ENCODE measurements at places on chromosomes 3 and 15. TPM values are rescaled to one million over a fixed set of nuclear protein-coding genes. Genes with fewer than 3 reads are reported as not detected.

- peak; percentile 46 for DNase-seq
Measured at GRCh38 chr3:31892916-31893573, 88.0 kb downstream of the OSBPL10 start.

- DNase-seq: no peak
Measured at GRCh38 chr3:185960522-185961288, 22.9 kb upstream of the TRA2B start.

GRCh38 chr3:35067750-35068149 lies 571.6 kb upstream of the ARPP21 start:
- no peak for DNase-seq

GRCh38 chr15:75694241-75695182 lies 18.1 kb downstream of the CSPG4 start:
- DNase-seq: peak; percentile 99

DNA sequence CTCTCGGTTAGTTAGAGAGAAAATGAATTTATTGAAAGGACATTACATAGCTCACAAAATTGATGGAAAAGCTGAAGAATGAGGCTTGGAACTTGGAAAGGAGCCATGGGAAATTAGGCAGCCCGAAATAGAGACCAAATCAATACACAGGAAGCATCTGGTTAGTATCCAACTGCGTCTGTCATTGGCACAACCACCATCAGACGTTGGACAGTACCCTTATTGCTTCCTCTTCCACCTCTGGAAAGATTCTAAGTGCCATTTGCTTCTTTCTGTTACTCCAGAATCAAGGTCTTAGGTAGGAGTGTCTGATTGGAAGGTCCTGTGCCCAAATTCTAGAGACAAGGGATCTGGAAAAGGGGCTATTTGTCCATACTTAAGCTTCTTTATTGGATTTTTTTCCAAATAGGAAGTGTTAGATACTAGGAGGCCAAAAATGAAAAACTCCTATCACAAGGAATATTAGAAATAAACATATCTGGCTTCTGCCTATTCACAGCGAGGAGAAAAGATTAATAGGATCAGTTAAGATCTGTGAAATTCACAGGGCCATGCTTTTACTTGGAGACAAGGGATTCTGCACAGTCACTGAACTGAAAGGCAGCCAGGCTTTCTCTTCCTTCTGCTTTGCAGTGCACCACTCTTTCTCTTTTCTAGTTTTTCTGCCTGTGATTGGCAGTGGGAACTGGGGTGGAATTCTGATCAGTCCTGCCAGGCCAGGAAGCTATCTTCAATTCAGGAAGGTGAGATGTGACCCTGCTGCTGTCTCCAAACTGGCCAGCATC lies 10.7 kb upstream of the HACD2 start:
- DNase-seq: no peak

GRCh38 chr3:38555926-38556325 lies 59.8 kb downstream of the EXOG start:
- DNase-seq: no peak

DNA sequence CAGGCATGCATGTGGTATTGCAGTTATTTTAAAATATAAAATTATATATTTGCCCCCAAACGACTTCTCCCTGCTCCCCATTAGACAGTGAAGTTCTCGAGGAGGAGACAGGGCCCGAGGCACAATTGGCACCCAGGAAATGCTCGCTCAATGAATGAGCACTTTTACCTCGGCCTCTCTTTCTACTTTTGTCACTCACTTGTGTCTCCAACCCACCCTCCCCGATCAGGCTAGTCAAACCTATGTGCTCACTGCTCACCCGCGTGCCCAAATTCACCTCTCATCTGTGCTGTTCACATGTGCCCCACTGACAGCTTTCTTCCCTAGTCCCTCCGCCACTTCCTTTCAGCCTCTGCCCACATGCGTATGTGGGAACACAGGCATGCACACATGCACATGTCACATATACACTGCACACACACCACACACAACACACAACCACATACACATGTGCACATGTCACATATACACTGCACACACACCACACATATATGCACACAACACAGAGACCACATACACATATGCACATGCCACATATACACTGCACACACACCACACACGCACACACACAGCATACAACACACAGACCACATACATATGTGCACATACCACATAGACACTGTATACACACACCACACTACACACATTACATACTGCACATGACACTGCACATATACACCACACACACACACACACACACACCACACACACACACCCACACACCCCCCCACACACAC lies 46.3 kb upstream of the DLG1 start:
- no peak for DNase-seq

DNA sequence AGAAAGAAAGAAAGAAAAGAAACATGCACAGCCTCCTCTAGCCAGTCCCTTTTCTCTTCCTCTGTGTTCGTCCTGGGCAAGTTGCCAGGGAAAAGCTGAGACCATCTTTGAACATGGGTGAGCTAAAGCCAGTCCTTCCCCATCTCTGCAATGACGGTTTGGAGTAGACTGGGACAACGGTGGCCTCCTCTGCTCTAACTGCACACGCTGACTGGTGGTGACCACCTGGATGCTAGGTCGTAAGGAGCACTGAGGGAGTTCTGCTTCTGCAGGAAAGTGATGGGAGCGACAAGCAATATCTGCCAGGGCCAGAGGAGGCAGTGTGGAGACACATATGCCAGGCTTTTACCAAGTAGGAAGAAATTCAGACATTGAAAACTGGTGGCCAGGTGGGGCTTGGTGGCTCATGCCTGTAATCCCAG lies 111.7 kb downstream of the NUP210 start:
- peak; percentile 11 for DNase-seq

IL5RA gene
- not detected for total RNA-seq

GABRR3 gene
- total RNA-seq: not detected

GOLGA8S gene
- total RNA-seq: under 0.01 TPM

CLSTN2 gene
- total RNA-seq: under 0.01 TPM

DNA sequence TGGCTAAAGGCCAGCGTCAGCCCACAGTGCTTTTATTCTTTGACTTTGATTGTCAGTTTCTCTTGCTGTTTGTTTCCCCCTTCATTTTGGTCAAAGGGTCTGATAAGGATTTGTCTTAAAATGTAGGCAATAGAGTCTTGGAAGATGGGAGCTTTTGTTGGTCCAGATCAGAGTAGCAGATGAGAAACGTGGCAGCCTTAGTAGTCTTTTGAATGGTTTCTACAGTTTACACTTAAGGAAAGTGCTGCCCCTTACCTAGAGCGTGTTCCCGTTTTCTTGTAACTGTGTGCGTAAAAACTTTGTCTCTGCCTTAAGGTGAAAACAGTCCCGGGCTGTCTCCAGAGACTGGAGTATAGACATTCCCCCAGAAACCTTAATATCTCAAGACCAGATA lies 630 bp downstream of the LXN start:
- DNase-seq: peak; percentile 9

ASB14 gene
- not detected for total RNA-seq

GRCh38 chr3:167884481-167884880 lies 149.0 kb downstream of the SERPINI1 start:
- no peak for DNase-seq

- no peak for DNase-seq
Measured at GRCh38 chr15:36545467-36545992, 33.9 kb upstream of the CDIN1 start.

DNA sequence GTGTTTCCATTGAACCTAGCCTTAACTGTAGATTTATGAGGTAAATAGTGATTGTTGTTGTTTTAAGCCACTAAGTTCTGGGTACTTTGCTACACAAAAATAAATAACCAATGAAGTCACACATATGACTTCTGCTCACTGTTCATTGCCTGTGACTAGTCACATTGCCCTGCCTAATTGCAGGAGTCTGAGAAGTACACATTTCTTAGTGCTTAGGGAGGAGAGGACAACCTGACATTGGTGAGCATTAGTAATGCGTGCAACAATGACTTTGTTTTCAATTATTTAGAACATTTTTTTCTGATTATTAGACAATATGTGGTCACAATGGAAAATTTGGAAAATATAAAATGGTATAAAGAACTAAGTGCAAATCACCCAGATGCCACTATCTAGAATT lies 133.2 kb upstream of the DAZL start:
- DNase-seq: peak; percentile 21

RAD18 gene
- total RNA-seq: 5.6 TPM

DNA sequence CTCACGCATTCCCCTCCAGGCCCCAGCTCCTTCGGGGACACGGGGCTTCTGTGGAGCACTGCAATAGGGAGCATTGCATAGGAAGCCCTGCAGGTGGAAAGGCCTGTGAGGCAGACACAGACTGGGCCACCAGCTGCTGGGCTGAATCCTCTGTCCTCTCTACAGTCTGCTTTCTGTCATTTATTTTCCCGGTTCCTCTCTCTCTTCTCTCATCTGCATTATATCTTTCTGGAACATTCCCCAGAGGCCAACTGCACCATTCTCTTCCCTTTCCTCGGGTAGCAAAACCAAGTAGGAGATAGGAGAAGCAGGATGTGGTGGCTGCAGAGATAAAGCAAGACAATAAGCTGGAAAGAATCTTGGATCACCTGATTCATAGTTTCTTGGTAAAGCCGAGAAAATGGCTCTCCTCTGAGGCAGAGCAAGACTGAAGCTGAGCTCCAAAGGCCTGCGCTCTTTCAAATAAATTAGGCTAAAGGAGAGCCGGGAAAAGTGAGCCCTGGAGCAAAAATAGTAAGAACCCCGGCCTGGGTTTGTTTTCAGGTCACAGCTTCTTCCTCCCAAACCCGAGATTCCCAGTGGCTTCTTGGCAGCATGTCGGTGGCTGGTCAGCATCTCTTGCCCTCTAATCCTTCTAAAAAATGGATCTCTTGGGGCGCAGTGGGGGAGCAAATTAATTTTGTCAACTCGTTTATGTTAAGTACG lies 5.3 kb downstream of the TM4SF4 start:
- DNase-seq: no peak

COL6A5 gene
- under 0.01 TPM for total RNA-seq

DNA sequence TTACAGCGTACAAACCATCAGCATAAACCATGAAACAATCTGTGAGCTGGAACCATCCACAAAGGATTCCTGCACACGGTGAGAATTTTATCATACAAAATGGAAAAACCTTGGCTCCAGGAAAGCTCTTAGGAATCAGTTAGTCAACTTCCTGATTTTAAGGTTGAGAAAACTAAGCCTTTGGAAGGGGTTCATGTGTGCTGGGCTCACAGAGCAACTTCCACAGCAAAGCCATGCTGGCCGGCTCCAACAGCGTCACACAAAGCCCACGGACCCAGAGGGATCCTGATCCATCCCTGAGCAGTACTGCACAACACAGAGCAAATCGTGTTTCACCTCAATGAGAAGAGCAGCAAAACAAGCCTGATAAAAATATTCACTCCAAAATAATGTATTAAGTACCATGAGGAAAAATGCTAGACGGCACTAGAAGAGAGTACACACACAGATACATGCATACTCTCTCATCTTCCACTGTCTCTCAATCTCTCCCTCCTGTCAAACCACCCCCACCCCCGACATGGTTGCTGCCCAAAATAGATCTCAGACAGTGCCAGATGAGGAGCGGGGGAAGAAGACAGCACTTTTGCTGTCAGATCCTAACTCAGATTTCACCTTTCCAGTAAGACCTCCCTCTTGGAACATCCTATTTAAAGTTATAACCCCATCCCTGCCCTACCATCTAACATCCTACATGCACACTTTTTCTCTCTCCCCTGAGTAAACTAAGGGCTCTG lies 58.6 kb downstream of the MB21D2 start:
- no peak for DNase-seq

GRCh38 chr15:100056411-100057072 lies 285.2 kb downstream of the ADAMTS17 start:
- no peak for DNase-seq

STT3B gene
- total RNA-seq: 259 TPM

- no peak for DNase-seq
Measured at GRCh38 chr3:53795176-53795575, 51.0 kb downstream of the CHDH start.

LMAN1L gene
- not detected for total RNA-seq

PYGO1 gene
- 10.1 TPM for total RNA-seq

ESYT3 gene
- 0.51 TPM for total RNA-seq

GCNT3 gene
- 0.26 TPM for total RNA-seq

DNA sequence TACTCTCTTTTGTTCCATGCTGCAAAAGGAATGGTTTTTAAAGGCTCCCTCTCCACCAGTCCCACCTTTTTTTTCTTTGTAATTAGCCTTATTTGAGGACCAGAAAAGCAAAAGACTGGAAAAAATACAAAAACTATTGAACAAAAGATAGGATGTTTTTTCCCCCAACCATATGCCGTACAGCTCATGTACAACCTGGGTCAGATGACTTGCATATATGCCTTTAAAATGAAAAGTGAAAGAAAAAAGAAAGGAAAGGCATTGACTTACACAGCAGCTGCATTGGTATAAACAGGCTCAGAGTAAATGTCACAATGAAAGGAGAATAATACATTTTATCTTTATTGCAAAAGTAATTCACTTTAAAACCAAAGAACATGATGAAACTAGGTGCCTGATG lies 69.5 kb upstream of the CMC1 start:
- DNase-seq: no peak

- no peak for DNase-seq
Measured at GRCh38 chr3:71577011-71577410, 6.5 kb downstream of the FOXP1 start.

CD200R1 gene
- total RNA-seq: not detected

- no peak for DNase-seq
Measured at GRCh38 chr15:66599536-66600239, 33.9 kb upstream of the LCTL start.

RLBP1 gene
- total RNA-seq: not detected

MCF2L2 gene
- total RNA-seq: under 0.01 TPM

DNA sequence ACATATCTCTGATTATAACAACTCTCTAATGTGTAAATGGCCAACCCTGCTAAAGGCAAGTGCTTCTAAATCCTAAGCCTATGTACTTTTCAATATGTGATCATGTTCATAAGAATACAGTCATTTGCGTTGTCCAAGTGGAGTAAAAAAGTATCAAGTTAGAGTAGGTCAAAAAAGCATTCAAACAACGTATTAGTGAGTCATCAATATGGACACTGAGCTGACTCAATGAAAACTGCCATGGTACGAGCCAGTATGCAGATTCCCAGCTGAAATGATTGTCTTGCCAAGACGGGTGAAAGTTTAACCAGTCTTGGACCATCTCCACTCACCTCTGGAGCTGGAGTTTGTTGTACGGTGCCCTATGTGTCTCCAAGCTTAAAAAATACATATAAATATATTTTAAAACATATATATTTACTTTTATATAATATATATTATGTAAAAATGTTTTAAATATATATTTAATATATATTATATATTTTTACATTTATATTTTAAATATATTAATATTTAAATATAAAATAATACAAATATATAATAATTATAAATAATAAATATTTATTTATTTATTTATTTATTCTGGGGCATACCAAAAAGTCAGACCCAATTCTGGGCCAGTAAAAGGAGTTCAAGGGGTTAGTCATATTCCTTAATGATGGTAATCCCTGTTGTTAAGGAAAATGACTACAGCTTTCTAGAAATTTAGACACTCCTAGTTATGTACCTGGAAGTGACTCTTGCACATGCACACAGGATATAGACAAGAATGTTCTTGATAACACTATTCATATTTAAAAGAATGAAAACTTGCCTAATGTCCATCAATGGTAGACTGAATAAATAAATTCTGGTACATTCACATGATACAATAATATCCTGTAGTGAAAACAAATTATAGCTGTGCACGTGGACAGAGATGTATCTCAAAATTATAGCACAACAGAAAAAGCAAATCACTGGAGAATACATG lies 27.2 kb downstream of the PLSCR4 start:
- peak; percentile 24 for DNase-seq

GRCh38 chr3:50275996-50276761 lies 2.7 kb upstream of the LSMEM2 start:
- no peak for DNase-seq

SCN11A gene
- total RNA-seq: under 0.01 TPM

EPHA6 gene
- total RNA-seq: under 0.01 TPM

AGBL1 gene
- not detected for total RNA-seq

GRCh38 chr3:82157952-82158351 lies 396.5 kb upstream of the GBE1 start:
- DNase-seq: peak; percentile 68

KIF23 gene
- 3.1 TPM for total RNA-seq
